ENCODE measurements at places on chromosomes 11 and 22.

- DNase-seq, result no peak
Observed at GRCh38 chr11:87866951-87867350, 308.3 kb downstream of the RAB38 start.

- DNase-seq, result no peak
Observed at GRCh38 chr22:42967933-42968332, 47.0 kb downstream of the PACSIN2 start.

- no peak for DNase-seq
Observed at GRCh38 chr22:33640900-33641299, 279.4 kb downstream of the LARGE1 start.

- DNase-seq, result no peak
Observed at GRCh38 chr22:23525510-23525909, 54.6 kb downstream of the IGLL1 start.

GRCh38 chr11:46197421-46197820, 76.2 kb upstream of the PHF21A start:
- no peak for DNase-seq

DNA sequence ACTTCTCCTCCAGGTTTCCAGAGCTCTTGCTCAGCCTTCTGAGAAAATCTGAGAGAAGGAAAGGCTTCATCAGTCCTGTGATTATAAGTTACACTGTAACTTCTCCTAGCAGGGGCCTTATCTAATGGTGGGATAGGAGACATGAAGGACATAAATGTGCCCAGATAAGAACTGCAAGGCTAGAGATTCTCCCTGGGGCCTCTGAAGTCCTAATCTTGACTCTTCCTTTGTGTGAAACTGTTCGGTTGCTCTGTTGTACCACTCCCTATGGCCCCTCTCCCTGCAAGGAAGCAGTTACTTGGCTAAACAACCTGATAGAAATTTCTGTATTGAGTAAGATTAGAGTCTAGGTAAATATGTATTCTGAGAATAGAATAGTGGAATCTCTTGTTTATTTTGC, 780.9 kb downstream of the ETS1 start:
- no peak for DNase-seq

- no peak for DNase-seq
Observed at GRCh38 chr11:108835624-108836023, 170.8 kb downstream of the DDX10 start.

DNA sequence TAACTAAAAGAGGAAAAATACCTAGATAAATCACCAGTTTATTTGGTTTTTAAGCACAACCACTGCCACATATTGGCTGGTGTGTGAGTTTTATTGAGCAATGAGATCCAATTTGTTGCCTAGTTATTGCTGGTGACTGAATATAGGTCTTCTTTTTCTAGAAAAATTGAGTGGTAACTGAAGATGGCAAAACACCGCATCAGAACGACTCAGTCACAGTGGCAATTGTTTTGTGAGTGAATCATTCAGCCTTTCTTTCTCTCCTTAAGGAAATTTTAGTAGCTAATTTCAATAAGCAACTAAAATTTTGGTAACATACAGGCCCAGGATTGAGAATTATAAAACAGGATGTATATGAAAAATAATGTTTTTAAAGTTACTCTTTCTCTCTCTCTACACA, 533.0 kb downstream of the KCNA4 start:
- DNase-seq, result no peak

DNA sequence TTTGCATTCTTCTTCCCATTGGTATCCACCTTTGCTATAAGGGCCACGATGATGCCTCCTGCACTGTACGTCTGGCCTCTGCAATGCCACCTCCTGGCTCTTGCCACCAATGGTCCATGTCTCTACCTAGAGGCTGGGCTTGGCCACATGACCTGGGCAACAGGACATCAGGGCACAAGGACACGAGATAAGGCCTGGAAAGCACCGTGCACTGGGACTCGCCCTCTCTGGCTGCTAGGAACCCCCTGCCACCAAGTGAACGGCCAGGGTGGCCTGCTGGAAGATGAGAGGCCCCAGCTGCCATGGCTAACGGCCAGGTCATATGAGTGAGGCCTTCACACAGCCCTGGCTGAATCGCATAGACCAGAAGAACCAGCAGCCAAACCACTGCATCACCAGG, 87.4 kb downstream of the TRMU start:
- DNase-seq, result no peak

DNA sequence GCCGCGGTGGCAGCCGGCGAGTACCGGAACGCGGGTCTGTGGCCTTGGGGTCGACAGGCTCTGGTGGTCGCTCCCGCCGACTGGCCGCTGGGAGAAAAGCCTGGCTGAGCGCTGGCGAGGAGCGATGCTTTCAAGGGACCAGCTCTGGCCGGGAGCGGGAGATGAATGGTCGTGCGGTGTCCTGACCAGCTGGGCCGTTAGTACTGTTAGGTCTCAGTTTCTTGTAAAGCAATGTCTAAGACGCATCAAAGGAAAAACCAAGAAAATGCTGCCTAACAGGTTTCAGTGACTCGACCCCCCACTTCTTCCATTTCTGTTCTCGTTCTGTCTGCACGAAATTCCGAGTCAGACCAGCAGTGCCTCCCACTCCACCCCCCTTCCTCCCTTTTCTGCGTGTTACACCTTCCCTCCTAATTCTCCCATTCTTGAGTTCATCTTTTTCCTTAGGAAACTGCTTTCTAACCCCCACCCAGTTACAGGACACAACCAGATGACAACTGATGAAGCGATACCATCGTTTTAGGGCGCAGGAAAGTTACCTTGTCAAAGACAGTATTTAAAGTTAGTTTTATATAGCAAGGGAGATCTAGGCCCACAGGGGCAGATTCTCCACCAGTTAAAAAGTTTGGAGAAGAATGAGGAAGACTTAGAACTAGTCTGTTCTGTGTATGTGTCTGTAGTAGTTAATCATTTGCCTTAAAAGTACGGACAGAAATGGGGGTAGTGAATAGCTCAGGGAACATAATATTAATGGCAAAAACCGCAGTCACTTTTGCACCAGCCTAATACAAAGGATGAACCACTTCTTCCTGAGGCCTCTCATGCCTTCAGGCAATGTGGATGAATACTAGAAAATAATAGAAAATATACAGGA, 1.0 kb downstream of the CUL5 start:
- no peak for DNase-seq

DNA sequence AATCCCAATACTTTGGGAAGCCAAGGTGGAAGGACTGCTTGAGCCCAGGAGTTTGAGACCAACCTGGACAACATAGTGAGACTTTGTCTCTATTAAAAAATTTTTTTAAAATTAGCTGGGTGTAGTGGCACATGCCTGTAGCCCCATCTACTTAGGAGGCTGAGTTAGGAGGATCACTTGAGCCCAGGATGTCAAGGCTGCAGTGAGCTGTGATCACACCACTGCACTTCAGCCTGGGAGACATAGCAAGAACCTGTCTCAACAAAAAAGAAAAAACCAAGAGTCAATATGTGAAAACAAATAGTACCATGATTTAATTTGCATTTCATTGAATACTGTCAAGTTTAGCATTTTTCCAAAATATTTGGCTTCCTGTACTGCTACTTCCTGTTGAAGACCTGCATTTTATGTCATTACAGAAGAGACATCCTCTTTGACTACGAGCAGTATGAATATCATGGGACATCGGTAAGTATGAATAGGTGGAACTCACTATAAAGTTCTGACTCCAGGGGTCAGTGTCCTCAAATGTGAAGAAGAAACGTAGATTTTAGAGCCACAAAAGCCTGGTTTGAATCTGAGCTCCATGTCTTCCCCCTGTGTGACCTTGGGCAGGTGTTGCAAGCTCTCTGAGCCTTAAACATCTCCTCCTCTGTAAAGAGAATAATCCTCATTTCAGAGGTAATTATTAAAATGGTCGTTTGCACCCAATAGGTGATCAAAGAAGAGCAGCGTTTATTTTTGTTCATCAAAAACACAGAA, 16.0 kb downstream of the CDC45 start:
- no peak for DNase-seq

GRCh38 chr11:114159320-114159719, 99.8 kb downstream of the ZBTB16 start:
- DNase-seq, result no peak

DNA sequence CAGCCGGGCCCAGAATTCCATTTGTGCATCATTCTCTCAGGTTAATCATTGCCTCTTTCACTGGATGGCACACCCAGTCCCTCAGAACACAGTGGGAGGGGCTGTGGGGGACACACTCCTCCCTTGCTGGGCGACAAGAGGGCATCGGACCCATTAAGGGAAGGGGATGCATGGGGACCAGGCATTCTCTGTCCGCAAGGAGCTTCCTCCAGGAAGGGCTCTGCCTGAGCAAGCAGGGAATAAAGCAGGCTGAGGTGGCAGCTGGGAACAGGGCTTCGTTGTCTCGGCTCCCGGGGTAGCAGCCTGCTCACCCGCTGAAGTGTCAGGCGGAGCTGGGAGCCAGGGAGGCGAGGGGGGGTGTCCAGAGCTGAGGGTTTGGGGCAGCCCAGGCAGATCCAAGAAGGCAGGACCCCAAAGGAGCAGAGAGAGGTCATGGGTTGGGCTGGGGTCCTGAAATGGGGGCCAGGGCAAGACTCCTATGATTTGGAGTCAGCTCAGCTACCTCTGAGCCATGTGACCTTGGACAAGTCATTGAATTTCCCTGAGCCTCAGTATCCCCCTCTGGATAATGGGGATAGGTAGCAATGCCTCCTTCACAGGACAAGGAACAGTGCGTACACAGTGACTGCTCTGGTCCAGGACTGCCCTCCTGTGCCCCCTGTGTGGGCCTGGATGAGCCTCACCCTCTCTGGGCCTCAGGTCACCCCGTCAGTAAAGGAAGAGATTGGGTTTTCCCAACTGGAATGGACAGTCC, 1.4 kb downstream of the GAL3ST1 start:
- no peak for DNase-seq

DNA sequence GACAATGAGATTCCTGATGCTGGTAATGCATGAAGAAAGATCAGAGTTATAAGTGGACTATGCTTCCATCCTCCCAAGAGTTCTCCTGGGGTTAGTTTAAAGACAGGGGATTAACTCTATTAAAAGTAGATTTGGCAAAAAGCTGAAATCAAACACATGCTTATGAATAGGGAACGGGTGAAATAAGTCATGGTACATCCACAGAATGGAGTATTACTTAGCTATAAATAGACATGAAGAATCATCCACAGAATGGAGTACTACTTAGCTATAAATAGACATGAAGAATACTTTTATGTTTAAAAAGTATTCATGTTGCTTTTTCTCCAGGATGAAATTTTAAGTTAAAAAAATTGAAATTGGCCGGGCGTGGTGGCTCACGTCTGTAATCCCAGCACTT, 596.4 kb upstream of the B3GAT1 start:
- DNase-seq, result no peak

GRCh38 chr11:81174646-81175330, 1558.9 kb downstream of the FAM181B start:
- DNase-seq, result no peak

GRCh38 chr11:19872512-19873145, 160.0 kb downstream of the NAV2 start:
- DNase-seq, result peak; percentile 72

DNA sequence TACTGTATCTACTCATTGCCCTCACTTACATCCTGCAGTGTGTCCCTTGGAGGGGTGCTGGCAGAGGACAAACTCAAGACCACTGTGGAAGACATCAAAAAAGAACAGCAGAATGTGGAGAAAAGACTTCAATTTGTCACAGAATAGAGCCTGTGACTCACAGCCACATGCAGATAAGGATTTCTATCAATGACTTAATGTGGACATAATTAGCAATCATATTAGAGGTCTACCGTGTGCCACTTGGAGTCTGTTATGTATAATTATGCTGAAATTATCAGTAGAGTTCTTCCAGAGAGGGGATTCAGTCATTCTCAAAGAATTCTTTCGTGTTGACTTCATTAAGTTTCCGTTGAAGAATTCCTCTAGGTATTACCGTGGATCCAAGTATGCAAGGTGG, 473.5 kb downstream of the MIAT start:
- DNase-seq, result no peak

DNA sequence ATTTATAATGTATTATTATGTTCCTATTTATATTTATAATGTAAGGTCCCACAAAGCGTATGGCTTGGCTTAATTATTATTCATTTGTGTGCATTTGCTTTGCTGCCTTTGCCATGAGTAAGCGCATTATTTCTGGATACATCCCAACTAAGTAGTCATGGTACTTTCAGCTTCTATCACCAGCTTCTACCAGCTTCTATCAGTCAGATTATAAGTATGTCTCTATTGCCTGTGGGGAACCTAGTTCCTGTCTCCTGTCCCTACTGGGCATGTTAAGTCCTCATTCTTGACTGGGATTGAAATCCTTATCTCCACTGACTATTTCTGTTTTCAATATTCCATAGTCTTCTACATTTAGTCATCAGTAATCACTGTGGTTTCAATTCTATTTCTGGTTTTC, 33.5 kb upstream of the OR10W1 start:
- DNase-seq, result no peak

DNA sequence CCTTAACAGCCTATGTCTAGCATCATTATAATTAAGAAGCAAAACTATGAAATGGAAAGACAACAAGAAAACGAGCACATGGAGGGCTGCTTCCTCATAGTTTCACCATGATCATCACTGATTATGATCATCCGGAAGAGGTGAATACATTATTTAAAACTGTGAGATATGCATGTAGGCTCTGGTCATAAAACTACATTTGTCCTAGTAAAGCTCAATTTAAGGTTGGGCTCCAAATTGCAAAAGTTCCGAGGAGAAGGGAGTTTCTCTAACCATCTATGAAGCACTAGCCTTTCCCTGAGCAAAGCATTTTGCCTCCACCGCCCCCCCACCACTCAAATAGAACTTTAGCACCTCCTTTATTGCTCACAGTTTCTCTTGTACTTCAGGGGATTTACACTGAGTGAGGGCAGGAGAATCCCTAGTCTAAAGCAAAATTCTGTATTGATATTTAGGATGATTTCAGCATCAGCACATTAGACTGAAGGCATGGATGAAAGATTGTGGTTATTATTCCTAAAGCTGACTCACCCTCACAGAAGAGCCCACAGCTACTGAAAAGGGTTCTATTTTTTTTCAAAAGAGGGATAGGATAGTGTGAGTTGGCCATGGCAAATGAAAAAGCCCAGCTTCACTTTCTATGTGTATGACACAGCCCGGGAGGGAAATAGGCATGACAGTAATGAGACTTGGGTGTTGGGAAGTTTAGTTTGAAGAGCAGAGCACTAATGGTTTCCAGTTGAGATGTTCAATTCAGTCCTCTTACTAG, 203.4 kb downstream of the CADM1 start:
- no peak for DNase-seq

DNA sequence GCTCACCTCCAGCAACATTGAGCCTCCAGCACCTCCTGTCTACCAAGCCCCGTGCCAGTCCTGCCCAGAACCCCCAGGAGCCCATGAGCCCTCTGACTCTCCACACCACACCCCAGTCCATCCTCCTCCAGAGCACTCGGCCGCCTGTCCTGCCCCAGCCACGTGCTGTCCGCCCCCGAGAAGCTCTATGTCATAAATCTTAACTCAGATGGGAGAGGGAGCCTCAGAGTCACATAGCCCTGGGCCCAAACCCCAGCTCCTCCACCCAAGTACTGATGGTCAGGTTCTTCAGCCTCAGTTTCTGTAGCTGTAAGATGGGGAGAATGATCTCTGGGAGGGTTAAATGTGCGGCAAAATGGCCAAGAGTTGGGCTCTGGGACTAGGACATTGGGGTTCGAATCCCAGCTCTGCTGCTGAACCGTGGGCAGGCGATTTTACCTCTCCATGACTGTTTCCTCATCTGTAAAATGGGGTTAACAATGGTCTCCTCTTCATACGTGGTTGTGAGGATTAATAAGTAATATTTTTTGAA, 27.8 kb downstream of the CYTH4 start:
- DNase-seq, result no peak

- no peak for DNase-seq
Observed at GRCh38 chr11:95507794-95508193, 276.8 kb upstream of the SESN3 start.

Data from H1 (cell line).